HS-27A (cell line): ENCODE measurements at places on chromosomes 1 and 21.
A peak's percentile ranks its signal among the peaks of the same experiment; 100 is the strongest.

- no peak for DNase-seq
Measured at GRCh38 chr1:205989786-205990185, 13.4 kb downstream of the RAB7B start.

DNA sequence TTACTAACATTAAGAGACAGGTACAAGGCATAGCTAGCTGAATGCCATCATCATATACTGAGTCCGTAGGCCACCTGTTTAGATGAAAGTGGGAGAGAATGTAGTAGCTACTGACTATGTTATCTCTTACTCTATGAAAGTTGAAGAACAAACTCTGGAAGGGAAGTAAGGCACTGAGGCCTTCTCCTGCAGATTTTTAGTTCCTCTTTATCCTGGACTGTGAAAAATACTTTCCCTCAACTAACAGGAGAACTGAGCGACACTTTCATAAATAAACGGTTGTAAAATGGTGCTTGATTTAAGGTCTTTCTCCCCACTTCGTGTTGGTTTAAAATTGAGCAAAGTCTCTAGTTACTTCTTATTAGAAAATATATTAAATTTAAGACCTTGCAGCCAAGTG lies 101.9 kb downstream of the FNBP1L start:
- DNase-seq, result no peak

DNA sequence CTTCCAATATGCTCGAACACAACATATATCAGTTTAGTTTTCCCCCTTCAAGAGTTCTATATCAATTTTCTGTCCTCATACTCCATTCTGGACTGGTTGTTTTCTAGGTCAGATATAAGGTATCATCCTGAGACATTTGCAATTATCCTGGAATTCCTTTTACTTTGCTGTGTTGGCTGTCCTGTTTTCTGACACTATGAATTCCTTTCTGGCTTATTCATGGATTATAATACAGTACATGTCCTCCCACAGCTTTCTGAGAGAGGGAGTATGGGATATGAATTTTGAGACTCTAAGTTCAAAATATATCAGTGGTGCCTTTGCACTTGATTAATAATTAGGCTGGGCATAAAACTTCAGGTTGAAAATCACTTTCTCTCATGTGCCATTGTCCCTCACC lies 11.9 kb downstream of the PHTF1 start:
- DNase-seq, result peak; percentile 7

- no peak for DNase-seq
Measured at GRCh38 chr1:29201595-29202051, 19.9 kb upstream of the SRSF4 start.

DNA sequence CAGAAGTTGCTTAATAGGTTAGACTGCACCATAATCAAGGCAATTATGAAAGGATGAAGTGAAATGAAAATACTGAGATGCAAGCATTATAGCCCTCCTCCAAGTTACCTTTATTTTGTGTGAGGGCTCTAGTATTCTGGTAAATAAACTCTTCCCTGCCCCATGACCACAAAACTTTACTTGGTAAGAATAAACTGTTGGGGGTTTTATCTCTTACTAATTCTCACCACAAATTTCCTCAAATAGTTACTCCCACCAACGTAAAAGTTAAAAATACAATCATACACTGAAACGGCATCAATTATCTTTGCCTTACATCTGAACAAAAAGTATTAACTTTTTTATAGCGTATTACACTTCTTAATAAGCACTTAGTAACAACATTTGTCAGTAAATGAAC lies 29.5 kb downstream of the C21orf91 start:
- DNase-seq, result no peak

DNA sequence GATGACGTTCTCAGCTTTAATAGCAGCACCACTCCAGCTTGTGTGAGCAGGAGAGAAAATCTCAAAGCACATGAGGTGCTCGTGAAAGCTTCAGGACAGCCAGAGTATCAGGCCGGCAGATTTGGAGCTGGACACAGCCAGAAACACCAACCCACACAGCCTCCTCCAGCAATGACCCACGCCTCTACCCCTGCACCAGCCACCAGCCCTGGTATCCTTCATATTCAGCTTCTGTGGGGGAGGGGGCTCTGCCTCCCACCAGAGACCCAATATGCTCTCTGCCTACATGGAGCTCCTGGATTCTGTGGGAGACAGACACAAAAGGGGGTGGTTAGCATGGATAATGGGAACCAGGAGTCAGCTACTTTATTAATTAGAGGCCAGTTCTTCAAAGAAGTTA lies 133.6 kb upstream of the FMN2 start:
- no peak for DNase-seq

DNA sequence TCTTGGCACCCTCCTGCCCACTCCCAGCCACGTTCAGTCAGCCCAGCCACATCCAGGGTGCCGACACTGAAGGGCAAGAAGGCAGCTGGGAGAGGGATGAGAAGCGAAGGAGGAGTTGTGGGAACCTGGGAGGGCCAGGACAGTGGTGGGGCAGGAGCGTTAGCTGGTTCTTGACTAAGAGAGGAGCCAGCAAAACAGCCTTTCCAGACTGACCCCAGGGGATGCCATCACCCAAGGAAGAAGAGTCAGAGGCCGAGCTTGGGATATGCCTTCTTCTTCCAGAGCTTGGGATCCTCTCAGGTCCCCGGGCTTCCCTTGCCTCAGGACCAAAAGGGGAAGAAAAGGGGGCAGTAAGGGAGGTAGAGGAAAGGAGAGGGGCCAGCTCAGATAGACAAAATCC lies 7.2 kb downstream of the INKA2 start:
- no peak for DNase-seq

DNA sequence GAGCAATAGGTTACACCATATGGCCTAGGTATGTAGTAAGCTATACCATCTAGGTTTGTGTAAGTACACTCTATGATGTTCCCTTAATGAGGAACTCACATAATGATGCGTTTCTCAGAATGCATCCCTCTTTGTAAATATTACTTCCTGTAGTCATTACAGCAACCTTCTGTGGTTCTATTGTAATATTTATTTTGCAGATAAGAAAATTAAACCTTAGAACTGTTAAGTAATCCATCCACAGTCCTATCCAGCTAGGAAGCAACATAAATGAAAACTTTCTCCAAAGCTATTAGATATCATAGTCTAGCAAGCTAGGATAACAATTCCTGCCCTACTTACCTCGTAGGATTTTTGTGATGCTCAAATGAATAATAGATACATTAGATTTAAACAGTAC lies 88.7 kb downstream of the WLS start:
- no peak for DNase-seq

- DNase-seq, result no peak
Measured at GRCh38 chr1:61241411-61241838, 159.1 kb downstream of the NFIA start.

DNA sequence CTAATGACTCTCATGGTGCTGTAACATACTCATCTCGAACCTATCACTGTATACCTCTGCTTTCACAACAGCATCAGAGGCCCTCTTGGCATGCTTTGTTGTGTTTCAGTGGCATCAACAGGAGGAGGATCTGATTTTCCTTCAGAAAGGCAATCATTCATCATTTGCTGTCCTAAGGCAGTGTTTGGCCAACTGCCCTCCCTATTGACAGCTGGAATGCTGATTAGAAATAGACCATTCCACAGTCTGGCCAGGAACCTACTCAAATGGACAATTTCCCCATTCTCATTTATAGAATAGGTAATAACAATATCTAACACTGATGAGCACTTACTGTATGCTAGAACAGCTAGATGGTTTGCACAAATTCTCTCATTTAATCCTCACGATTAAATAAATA lies 310.6 kb upstream of the PTBP2 start:
- DNase-seq, result no peak

- no peak for DNase-seq
Measured at GRCh38 chr1:15457585-15457984, 1.1 kb downstream of the CELA2A start.

DNA sequence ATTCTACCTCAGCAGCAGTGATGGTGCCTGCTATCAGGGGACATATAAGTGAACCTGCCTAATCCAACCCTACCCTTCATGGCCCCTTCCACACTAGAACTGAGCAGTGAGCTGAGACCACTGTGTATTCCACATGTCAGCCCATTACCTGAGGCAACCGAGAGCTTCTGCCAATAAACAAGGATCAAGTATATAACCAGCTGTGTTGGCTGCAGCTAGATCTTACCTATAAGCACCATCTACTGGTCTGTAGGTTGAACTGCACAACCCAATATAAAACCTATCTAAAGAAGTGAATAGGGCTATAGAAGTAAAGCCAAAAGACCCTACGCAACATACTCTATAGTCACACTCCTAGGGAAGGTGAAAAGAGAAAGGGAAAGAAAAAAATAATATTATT lies 376.9 kb downstream of the HHIPL2 start:
- no peak for DNase-seq

- no peak for DNase-seq
Measured at GRCh38 chr1:162357681-162358266, 18.9 kb downstream of the SPATA46 start.

DNA sequence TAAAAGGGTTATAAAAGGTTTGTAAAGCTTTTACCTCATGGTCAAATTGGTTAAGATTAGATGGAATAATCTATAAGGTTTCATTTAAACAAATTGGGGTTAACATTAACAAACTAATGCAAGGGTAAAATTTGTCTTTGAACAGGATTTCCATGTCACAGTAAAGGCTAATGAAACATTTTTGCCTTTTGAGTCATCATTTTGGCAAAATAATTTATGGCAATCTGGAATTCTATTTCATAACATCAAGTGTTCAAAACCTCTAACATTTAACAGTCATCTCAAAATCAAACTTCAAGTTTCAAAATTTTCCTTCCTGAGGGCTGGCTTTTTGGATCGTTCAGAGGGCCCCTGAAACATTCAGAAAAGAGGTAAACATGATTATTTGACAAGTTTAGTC lies 6.6 kb upstream of the CD46 start:
- peak; percentile 12 for DNase-seq

DNA sequence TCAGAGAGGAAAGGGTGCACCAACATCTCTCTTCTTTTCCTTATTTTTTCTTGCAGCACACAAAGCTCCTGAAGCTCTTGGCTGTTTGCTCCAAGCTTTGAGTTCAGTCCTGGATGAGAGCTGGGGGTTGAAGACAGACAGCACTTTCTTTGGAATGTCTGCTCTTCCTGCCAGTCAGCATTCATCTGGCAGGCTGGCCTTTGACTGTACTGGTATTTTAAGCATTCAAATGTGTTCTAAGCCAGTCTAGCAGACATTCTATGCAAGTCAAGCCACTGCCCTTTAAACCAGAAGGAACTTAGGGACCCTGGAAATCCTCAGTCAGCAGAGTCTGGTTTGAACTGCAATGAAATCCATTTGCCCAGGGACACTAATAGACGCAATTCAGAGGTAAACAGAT lies 45.0 kb downstream of the XCL1 start:
- no peak for DNase-seq

- DNase-seq, result no peak
Measured at GRCh38 chr1:162876751-162877150, 15.8 kb upstream of the CCDC190 start.

DNA sequence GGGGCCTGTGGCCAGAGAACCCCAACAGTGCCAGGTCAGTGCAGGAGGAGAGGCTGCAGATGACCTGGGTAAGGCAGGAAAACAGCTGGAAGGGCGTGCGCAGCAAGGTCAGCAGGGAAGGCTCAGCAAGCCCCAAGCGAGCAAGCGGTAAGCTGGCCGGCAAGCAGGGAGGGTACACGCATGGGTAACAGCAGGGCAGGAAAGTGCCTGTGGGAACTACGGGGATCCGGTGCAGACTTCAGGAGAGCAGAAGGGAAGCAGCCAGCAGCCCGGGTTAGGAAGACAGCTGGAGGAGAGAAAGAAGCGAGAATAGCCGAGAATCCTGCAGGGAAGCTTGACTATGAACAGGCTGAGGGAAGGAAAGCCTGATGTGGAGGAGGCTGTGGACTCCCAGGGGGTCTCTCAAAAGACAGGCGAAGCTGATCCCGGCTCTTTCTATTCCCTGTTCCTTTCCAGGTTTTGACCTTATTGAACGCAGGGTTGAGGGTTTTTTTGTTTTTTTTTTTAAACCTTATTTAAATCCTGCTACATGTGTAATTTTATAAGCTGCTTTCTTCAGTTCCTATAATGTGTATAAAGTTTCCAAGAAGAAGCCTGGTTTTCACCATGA lies 20.9 kb downstream of the UMODL1 start:
- no peak for DNase-seq

DNA sequence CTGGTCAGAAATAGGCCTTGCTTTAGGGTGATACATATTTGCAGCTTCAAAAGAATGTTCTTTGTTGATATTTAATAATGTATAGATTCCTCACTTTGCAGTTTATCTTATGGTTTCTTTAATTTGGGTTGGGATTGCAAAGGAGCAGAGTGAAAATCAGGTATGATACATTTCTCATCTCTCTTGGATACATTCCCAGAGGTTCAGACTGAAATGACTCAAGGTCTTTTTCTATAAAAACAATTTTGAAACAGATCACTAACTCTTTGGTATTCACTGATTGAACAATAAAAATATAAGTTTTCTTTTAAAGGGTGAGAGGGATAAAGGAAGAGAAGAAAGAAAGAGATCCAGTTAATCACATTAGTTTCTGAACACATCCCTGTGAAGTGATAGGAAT lies 606.5 kb upstream of the CAMK1G start:
- DNase-seq, result no peak

DNA sequence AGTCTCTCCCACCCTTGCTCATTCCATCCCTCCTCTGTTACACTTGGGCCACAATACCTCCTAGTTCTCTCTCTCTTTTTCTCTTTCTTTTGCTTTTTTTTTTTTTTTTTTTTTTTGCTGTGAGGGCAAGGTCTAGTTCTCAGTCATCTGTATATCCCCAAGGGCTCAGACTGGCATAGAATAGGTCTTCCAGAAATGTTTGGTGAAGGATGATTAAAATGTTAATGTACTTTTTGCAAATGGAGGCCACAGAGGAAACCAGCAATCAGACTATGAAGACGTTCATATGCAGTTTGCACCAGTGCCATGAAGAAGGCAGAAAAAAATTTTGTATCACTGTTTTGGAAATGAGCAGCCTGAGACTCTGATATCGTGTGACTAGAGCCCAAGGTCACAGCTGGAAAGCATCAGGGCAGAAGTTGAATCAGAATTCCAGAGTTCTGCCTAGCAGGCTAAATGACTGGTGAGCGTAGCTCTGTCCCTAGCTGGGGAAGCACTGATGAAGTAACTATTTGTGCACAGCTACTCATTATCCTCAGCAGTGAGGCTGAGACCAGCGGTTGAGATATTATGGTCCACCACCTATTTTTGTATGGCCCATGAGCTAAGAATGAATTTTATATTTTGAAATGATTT lies 186.5 kb downstream of the TGFBR3 start:
- peak; percentile 42 for DNase-seq

- no peak for DNase-seq
Measured at GRCh38 chr21:39083377-39084008, 99.8 kb downstream of the PSMG1 start.

- no peak for DNase-seq
Measured at GRCh38 chr21:35063428-35064172, 14.5 kb upstream of the RUNX1 start.

- DNase-seq, result no peak
Measured at GRCh38 chr1:206065547-206066145, 12.7 kb downstream of the RHEX start.

- no peak for DNase-seq
Measured at GRCh38 chr1:93033785-93034184, 45.3 kb upstream of the MTF2 start.

DNA sequence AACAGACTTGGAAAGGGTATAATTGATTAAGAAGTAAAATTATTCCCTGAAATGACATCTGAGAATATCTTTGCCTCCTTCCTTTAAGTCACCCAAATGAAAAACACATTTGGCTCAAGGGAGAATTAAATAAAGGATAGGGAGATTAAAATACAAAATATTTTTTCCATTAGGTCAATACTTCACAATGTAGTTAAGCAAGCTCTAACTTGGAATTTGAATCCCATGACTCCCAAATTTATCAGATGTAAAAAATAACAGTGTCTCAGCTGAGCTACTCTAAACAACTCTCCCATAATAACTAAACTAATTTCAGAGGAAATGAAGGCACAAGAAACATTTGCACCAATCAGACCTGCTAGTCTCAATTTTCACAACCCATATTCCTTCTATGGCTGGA lies 6.5 kb upstream of the NMNAT2 start:
- DNase-seq, result no peak
